Activated CD4-positive, alpha-beta memory T cell treated with anti-CD3 and anti-CD28 coated beads, Interleukin-2, amount 10 ng/mL, durations not matched to agents 7 days and 5 days (primary cell): ENCODE measurements at places on chromosomes 3 and 15. TPM values are rescaled to one million over a fixed set of nuclear protein-coding genes. Genes with fewer than 3 reads are reported as not detected.
A peak's percentile ranks its signal among the peaks of the same experiment; 100 is the strongest.

- no peak for DNase-seq
Measured at GRCh38 chr15:85947936-85948335, 131.7 kb upstream of the AGBL1 start.

- no peak for DNase-seq
Measured at GRCh38 chr3:24985668-24986067, 442.4 kb upstream of the RARB start.

DNA sequence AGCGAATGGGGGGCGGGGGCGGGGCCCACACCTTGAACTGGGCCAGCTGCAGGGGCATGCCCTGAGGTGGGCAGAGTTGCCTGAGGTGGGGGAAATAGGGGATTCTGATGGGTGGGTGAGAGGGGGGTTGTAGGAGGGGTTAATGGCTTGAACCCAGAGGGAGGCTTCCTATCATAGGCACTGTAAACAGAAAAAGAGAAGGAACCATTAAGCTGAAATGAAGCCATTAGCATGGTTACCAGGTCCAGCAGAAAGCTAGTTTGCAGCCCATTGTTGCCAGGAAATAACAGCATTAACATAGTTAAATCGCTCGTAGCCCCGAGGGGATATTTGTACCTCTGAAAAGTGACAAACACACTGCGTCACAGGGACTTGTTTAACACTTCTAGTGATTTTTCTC, 29.0 kb downstream of the ETV5 start:
- no peak for DNase-seq

GRCh38 chr3:71361334-71361890, 222.1 kb downstream of the FOXP1 start:
- no peak for DNase-seq

GRCh38 chr3:62577153-62577552, 203.8 kb upstream of the FEZF2 start:
- DNase-seq = no peak

GRCh38 chr3:188060840-188061544, 93.0 kb upstream of the LPP start:
- DNase-seq = peak; percentile 63

The NLGN1 gene
- total RNA-seq = not detected

The ADAMTS17 gene
- 0.38 TPM for total RNA-seq
